Hepatic stellate cell (primary cell): ENCODE measurements at places on chromosomes 5 and 9.

DNA sequence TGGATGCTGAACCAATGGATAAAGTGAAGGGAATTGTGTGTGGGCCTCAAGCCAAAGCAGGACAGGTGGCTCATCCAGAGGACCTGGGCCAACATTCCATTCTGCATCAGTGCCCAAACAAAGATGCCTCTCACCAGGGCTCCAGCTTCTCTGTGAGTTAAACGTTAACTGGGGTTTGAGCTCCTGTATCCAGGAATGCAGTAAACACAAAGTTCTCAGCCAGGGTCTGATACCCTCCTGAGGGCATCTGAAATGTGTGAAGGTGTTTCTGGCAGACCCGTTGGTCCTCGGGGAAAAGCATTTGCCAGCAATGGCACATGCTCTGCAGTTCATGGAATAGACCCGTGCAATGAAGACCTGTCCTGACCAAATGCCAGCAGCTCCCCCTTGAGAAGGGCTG, 33.9 kb upstream of the AOPEP start:
- no peak for DNase-seq

DNA sequence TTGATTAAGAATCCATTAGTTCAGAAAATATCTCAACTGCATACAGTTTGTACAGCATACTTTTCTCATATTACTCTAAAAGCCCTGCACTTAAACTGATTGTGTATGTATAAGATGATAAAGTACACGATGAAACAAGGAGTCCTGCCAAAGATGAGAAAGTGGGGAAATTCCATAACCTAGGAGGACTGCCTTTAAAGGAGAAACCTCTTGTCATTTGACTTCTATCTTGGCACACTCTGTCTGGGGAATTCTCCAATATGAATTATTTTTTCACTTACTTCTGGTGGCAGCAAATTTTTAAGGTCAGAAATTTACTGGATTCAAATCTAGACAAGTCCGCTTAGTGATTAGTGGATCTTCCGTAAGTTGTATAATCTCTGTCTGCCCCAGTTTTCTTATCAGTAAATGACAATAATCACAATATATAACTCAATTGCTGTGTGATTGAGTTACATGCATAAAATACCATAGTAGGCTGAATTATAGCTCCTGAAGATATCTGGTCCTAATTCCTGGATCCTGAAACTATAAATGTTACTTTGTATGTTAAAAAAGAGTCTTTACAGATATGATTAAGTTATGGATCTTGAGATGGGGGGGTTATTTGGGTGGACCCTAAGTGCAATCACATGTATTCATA, 17.0 kb upstream of the ISOC1 start:
- DNase-seq: no peak

DNA sequence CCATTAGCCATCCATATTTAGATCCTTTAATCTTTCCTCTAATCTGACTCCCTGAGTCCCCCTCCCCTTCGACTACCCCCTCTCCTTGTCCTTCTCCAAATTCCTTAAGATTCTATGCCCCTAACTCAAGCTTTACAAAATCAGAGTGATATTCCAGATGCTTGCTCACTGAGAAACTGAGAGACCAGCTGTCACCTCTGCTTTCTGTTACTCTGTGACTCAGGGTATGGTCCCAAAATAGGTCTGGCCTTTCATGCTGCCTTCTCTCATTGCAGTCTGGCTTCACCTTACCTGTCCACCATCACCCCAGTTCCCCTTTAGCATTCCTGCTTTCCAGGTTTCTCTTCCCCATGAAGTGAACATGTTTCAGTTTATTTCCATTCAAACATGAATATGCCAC, 383.3 kb upstream of the SLC30A5 start:
- DNase-seq: no peak

DNA sequence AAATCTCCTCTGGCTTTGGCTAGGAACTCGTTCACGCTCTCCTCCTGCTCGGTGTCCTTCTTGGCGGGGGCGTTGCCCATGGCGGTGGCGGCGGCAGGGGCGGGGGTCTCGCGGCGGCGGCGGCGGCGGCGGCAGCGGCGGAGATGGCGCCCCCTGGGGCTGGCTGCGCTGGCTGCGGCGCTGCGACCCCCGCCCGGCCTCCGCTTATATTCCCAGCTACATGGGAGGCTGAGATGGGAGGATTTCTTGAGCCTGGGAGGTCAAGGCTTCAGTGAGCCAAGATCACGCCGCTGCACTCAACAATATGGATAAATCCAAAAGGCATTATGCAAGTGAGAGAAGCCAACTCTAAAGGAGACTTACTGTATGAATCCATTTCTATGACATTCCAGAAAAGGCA, at the start of gene PRKACG:
PRKACG (minus strand) TSS at position 101 of the 400 bp plus-strand sequence; CDS start at position 80, 21 bp downstream.
- DNase-seq: no peak

- no peak for DNase-seq
Measured at GRCh38 chr5:133130387-133131118, 78.7 kb downstream of the HSPA4 start.

DNA sequence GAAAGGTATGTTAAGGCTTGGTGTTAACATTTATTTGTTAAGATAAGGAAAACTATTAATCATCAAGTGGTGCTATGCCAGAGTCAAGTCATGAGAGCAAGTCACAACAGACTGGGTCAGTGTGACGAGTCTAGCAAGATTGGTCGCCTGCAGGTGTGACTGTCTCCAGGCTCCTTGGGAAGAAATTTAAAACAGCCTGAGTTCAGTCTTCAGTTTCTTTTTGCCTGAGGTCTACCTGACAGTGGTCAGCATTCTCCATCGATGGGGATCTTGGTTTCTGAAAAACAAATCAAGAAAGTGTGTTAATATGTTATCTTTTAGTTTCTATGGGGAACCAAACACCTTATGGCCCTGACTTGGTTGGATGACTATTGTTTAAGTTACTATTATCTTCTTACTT, 56.3 kb downstream of the CETN3 start:
- DNase-seq: no peak

- no peak for DNase-seq
Measured at GRCh38 chr5:31270396-31270795, 76.9 kb downstream of the CDH6 start.

DNA sequence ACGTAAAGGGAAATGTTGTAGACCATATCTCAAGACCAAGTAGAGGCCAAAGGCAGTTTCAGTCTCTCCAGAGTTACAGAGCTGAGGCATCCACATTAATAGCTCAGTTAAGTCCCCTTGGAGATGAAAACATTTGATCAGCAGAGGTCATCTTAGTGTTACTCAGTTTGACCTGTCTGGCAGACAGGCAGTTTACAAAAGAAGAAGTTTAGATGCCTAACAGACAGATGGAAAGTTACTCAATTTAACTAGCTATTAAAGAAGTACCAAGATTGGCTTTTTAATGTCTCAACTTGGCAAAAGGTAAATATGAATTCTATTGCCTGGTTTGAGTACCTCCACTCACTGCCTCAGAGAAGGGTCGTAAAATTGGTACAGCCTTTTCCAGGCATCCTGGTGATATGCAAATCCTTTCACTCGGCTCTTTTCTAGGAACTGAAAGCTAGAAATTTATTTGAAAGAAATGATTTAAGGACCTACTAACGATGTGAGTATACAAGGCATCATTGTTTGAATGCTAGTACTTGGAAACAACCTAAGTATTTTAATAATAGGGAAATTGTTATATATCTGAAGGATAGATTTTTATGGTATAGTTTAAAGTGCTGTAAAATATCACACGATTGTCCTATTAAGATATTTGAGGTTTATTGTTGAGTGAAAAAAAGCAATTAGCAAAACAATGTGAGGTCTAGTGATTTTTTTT, 14.8 kb downstream of the ACO1 start:
- DNase-seq: no peak

DNA sequence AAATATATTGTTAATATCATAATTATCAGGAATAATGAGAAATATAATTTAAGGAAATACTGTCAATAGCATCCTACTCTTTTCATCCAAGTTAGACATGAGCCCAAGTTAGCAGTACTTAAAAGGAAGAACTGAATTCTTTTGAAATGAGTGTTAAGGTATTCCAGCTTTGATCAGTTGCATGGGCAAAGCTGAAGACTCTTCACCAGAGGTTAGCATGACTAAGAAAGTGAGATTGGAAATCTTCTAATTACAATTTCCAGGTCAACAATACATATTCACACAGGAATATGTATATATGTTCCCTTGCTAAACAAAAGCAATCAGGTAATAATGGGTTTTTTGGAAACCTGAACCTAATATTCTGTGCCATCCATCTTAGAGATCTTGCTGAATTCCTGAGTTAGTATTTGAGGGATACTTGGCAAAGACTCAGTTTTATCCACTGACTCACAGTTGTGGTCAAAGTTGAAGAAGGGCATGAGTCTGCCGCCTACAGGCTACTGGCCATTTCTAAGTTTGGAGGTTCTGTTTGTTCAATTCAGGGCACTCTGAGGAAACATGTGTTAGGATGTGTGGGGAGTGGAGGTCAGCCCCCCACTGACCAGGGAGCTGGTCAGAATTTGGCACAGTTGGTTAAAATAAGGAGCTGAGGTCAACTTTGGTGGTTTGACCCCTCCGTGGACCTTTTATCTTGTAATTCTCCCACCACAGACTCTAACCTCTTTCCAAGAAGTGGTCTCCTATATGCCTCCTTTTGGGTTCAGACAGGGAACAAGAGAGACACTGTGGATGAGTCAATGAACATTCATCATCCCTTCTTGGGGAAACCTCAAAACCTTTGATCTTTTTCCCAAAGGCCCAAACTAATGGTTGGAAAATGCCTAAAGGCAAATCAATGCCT, 118.3 kb downstream of the PIK3R1 start:
- peak; percentile 52 for DNase-seq

DNA sequence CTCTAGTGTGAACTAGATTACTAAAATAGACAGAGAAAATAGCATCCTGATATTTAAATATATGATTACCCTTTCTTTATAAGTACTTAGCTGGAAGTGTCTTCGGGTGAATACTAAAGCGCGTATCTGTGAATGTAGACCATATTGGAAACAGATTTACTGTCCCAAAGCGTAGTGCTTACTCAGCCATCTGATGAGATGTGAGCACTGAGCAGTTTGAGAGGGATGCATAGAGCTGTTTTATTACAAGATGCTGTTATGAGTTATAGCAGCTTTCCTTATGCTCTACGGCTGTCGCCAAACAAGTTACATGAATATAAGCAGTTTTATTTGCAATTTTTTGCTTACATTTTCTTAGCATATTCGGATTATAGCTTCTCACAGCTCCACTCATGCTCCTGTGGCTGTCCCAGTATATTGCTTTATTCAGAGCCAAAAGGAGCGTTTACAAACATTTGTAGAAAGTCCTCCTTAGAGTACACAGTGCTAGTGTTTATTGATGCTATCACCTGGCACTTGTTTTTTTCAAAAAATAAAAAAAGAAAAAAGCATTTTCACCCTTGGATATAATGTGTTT, 981.4 kb upstream of the WWC1 start:
- DNase-seq: no peak

GRCh38 chr5:132981288-132981687, 17.9 kb upstream of the AFF4 start:
- DNase-seq: no peak

GRCh38 chr9:37956904-37957663, 53.2 kb upstream of the SLC25A51 start:
- no peak for DNase-seq

- DNase-seq: no peak
Measured at GRCh38 chr5:84430863-84431663, 46.4 kb upstream of the EDIL3 start.

GRCh38 chr9:89915187-89915586, 310.4 kb downstream of the GADD45G start:
- no peak for DNase-seq

DNA sequence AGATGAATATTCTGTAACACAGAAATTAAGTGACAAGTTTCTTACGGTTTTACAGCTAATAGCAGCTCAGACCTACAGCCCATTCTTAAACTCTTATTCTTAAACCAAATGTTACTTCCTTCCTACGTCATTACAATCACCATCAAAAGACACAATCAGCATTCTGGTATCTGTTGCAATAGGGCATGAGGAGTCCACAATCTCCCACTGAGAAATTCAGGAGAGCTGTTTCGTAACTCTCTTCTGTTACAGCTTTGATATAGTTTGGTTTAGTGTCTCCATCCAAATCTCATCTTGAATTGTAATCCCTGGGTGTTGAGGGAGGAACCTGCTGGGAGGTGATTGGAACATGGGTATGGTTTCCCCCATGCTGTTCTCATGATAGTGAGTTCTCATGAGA, 163.4 kb downstream of the GAS1 start:
- DNase-seq: no peak

DNA sequence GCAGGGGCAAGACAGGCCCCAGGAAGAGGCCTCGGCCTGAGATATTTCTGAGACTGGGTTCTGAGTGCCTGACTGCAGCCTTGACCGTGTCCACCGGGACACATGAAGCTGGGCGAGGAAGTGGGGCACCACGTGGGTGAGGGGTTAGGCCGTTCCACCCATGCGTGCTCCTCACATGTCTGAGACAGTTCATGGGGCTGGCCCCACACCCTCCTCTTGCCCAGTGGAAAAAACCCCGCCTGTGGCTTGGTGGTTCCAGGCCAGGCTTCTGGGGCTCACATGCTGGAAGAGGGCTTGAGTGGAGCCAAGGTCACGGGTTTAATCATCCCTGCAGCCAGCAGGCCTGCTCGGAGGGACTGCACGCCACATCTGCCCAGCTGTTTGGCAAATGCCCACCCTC, 11.4 kb downstream of the HMCN2 start:
- no peak for DNase-seq

- no peak for DNase-seq
Measured at GRCh38 chr5:138032028-138032571, 779 bp downstream of the FAM13B start.

GRCh38 chr9:107142430-107142829, 140.6 kb upstream of the RAD23B start:
- no peak for DNase-seq

GRCh38 chr5:173830421-173830820, 57.7 kb upstream of the CPEB4 start:
- DNase-seq: no peak

DNA sequence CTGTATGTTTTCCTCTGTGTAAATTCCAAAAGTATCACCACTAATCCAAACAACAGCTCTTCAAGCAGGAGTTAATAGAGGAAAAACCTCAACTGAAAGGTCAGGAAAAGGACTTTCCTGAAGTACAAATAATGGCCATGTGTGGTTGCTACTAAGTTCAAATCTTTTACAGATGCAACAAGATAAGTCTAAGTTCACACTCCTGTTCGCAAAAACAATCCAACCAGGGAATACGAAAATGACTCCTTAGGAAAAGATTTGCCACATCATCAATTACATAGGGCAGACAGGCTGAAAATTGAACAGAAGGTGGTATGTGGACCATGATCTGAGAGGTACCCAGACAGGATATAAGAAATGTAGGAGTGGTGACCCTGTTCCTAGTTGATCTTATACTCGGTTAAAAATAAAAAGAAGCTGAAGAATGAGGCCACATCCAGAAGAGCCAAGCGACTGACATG, 210.2 kb downstream of the TSSK1B start:
- no peak for DNase-seq

GRCh38 chr9:105993116-105993854, 298.9 kb downstream of the TMEM38B start:
- no peak for DNase-seq

- DNase-seq: no peak
Measured at GRCh38 chr9:15103290-15103689, 193.1 kb upstream of the FREM1 start.

DNA sequence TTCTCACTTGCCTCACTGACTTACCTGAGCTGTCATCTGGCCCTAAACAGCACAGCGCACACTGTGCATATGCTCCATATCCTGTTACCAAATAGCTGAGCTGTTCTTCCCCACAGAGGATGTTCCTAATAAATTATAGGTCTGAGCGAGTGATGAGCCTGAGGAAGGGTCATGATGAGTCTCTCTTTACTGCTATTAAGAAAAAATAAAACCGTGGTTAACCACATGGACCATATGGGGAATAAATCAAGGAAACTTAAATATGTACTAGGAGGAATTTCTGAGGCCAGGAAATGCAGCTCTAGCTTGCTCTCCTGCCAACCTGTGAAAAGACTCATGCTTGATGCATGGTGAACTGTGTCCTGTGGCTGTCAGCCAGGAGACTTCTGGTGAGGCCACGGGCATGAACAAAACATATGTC, 424.8 kb upstream of the DMAC1 start:
- DNase-seq: no peak
